ENCODE measurements at places on chromosomes 2 and 18.

DNA sequence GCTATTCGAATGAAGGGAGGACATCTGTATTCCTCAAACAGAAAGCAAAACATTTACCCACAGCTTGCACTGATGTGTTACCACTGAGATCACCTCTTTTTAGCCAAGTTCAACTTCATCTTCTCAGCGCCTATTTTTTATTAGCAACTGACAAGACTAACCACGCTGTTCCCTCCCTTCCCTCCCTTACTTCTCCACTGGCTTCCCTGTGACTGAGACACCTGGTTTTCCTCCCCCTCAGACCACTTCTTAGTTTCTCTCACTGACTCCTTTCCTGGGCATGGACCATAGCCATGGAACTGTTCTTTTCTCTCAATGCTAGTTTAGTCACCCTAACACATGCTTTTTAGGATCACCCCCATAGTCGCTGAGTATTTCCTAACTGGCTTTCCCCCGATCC is 3.3 kb downstream of the L3MBTL4 start:
- no peak for DNase-seq

DNA sequence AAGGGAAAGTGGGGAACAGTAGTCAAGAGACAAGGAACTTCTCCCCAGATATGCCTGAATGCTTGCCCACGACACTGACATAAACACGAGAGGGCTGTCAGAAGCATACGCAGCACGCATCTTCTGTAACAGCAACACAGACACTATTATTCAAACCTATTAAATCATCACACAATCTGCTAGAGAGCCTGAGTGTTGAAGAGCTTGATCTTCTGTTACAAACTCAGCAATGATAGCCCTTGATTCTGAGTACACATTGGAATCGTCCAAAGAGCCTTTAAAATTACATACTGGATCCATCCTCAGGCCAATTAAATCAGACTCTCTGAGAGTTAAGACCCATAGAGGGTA is 111.6 kb downstream of the ZNF521 start:
- no peak for DNase-seq

GRCh38 chr2:122565364-122565763 is 809.9 kb downstream of the TSN start:
- DNase-seq, result no peak

- no peak for DNase-seq
Observed at GRCh38 chr2:159098921-159099411, 130.5 kb downstream of the TANC1 start.

DNA sequence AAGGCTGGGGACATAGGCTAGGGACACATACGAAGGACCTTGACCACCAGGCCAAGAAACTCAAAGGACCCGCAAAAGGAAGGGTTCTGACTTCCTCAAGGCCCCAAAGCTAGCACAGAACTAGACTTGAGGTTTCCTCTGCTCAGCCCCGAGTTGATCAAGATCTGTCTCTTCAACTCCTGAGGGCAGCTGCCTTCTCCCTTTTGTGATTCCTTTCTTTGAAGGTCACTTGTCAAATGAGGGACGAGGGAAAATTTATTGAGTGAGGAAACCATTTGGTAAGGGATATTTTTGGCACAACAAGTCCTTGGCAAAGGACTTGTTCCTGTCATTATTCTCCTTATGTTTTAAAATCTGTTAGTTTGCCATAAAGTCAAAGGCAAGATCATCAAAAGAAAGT is 12.3 kb upstream of the ROCK2 start:
- no peak for DNase-seq

DNA sequence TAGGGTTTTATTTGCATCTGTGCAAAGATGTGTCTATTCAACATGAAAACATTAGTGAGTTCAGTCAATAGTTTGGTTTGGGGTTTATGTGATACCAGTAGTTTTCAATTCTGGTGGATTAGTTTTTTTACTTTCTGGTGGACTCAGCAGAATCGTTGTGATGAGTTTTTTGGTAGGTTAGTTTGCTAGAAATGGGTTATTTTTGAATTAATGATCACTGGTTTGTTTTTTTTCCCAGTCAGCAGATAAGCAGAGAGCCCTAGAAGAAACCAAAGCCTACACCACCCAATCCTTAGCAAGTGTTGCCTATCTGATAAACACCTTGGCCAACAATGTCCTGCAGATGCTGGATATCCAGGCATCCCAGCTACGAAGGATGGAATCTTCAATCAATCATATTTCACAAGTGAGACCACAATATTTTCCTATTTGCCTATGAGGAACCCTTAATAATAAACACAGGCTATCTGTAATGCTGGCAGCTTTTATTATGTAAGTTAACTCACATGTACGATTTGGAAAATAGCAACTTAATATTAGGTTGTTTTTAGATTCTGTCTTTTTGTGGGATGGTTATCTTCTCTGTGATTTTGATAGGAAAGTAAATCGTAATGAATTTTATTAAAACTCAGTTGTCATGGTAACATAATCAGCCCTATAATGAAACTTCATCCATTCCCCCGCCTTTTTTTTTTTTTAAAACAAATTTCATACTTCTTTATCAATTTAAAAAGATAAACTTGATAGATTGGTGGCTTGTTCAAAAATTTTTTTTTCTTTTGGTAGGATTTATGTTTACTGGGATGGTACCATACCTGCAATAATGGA is 38.7 kb downstream of the ABI2 start:
- no peak for DNase-seq

GRCh38 chr2:219416938-219417337 is 1.2 kb upstream of the DES start:
- DNase-seq, result no peak

GRCh38 chr18:59090966-59091603 is 48.6 kb upstream of the SEC11C start:
- DNase-seq, result no peak

- peak; percentile 24 for DNase-seq
Observed at GRCh38 chr2:28754321-28754720, 2.7 kb downstream of the PPP1CB start.

DNA sequence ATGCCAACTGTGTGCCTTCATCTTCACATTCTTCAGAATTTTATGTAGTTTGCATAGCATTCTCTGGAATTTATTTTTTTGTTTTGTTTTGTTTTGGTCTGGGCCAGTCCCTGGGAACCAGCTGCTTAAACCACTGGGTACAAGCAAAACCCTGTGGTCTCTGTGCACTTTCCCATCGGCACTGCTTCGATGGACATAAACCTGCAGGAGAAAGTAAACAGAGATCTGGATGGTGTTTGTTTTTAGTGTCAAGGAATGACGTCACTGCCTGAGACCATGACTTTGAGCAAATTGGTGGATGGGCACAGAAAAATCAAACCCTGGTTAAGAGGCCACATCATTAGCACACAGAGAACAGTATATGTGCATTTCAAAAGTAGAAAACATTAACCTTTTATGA is 64.7 kb upstream of the RASGRP3 start:
- DNase-seq, result no peak

DNA sequence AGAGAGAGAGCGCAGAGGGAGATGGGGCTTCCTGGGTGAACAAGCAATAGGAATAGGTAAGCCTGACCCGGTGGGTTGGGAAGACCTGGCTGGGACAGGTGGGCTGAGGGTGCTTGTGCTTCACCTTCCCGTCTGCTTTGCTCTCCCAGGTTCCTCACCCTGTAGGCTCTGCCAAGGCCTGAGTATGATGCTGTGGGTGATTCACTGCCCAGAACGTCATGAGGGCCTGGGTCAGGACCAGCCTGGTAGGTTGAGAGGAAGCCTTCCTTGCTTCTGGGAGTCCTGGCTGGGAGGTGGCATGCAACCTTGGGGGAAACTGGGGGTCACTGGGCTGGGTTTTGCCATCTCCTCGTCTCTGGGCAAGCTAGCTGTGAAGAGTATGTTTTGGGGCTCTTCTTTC is 220.2 kb upstream of the APCDD1 start:
- no peak for DNase-seq

- no peak for DNase-seq
Observed at GRCh38 chr2:70934981-70935380, 719 bp upstream of the ATP6V1B1 start.

DNA sequence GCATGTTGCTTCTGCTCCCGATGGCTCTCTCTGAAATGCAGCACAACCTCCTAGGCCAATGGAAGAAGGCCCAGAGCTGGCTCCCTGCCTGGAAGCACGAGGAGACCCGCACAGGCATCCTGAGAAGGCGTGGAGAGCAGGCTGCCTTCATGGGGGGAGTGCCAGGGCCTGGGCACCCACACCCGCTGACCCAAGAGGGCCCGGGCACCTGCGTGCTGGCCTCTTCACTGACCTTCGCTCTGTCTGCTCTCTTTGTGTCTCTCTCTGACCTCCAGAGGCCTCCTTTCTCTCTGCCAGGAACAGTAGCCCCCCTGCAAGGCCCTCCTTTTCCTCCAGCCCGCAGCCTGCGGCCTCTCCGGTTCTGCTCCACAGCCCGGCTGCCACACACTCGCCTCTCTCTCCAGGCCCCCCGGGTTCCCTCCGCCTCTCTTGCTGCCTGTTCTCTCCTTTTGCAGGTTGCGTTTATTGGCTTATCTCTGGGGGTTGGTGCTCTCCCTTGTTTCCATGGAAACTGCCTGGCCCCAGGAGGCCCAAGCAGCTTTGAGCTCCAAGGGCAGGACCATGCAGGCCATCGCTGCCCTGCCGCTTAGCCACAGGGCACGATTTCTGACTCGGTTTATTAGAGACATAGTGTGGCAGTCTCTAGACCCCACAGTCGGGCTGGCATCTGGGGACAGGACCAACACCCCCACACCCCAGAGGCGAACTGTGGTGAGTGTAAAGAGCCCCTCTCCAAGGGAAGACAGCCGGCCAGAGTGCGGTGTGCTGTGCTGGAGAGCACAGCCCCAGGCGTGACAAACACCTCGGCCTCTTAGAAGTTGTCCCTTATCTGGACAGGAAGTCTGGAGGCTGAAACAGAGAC is 1.7 kb downstream of the MZT2B start:
- DNase-seq, result peak; percentile 44

- DNase-seq, result peak; percentile 6
Observed at GRCh38 chr2:204453730-204454167, 91.5 kb upstream of the PARD3B start.

DNA sequence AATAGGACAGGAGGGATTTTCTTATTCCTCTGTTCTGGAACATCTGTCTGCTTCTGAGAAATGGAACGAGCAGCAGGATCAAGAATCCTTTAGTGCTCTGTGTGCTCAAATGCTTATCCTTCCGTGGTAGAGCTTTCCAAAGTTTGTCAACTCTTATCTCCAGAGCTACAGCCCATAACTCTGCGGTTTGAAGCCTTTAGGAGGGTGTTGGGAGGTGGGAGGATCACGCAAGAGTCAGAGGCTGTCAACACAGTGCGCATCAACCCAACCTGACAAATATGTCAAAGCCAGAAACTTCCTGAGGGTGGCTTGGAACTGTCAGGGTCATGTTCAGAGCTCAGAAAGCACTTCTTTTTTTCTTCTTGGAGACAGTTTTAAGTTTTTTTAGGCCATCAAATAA is 95.9 kb downstream of the CRIM1 start:
- DNase-seq, result peak; percentile 52

GRCh38 chr2:239260546-239261327 is 140.1 kb downstream of the HDAC4 start:
- DNase-seq, result no peak

GRCh38 chr2:169036736-169037440 is 5.8 kb upstream of the ABCB11 start:
- DNase-seq, result no peak

DNA sequence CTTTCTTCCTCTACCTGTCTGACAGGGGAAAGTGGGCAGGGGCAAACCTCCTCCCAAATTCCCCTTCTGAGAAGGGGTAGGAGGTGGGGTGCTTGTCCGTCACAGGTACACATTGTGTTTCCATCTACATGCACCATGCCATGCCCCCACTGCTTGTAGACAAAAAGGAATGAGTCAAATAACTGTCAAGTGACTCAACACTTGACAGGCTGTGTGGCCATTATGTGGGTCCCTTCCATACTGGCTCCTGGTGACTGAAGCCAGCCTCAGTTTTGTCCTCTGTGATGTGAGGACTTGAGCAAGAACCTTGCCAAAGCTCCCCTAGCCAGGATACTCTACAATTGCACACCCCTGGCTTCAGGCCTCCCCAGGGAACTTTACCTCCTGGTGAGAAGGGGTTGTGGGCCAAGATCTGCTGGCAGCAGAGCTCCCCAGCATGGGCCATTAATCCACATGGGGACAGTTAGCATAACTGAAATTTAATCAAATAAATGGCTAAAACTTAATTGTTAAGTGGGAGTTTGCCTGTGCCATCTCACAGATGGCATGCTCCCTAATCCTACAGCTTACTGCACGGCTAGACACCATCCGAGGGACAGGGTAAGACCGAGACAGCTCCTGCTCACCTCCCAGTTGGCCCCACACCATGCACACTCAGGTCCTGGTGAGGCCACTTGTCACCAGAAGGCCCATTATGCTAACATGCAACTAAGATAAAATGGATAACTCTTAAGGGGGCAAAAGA is 140.2 kb downstream of the BCL11A start:
- no peak for DNase-seq

DNA sequence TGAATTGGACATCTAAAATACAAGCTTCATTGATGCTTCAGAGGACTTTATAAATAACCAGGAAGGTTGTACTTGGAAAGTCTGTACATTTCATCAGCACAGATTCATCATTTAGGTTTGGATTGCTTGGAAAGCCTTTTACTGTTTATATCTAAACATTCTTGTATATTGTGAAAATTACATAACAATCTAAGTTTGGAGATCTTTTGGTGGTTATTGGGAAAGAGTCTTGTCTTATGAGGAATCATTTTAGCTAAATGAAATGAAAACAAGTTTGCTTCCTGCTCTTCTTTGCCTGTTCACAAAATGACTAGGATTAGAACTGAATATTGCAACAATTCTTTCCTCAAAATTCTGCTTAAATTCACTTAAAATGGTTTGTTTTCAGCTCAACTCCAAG is 79.3 kb downstream of the ABI2 start:
- DNase-seq, result no peak

DNA sequence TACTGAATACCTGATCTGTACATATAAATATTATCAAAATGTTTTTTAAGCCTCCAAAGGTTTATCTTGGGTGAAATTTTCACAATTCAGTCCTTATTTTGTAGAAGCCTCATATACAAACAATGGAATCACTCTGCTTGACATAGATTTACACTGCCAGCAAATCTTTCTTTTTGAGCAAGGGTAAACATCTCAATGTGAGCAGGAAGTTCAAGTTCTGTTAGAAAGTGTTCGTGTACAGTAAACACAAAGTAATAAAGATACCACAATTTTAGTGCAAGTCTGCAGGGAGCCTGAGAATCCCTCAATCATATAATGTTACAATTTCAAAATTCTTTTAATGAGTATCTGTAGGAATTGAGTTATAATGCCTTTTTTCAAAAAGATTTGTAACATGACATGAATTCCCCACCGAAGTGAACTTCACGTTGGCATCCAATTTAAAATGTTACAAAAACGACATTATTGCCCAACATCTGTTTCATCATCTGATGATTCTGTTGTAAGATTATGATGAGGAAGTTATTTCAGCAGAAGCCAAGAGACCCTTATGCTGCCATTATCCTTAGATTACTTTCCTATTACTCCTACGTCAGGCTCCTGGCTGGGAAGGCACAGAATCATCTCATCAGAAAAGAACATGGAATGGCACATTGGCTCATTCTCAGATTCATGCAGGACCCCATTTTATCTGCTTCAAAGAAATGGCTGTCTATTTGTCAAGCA is 283.9 kb upstream of the ACVR2A start:
- no peak for DNase-seq

All from fibroblast of skin of abdomen (primary cell).